Spinal cord (tissue), 10 donors: ENCODE measurements at places on chromosomes 5 and 9. TPM values are rescaled to one million over a fixed set of nuclear protein-coding genes. Genes with fewer than 3 reads are reported as not detected.

ADAMTS16 gene
- total RNA-seq, result 8.0 TPM

MPDZ gene
- 86.0 TPM for total RNA-seq

PCDHA9 gene
- 4.1 TPM for total RNA-seq

GLRA1 gene
- 5.1 TPM for total RNA-seq

ESM1 gene
- total RNA-seq, result 1.6 TPM

GABRA6 gene
- total RNA-seq, result 0.06 TPM

DNA sequence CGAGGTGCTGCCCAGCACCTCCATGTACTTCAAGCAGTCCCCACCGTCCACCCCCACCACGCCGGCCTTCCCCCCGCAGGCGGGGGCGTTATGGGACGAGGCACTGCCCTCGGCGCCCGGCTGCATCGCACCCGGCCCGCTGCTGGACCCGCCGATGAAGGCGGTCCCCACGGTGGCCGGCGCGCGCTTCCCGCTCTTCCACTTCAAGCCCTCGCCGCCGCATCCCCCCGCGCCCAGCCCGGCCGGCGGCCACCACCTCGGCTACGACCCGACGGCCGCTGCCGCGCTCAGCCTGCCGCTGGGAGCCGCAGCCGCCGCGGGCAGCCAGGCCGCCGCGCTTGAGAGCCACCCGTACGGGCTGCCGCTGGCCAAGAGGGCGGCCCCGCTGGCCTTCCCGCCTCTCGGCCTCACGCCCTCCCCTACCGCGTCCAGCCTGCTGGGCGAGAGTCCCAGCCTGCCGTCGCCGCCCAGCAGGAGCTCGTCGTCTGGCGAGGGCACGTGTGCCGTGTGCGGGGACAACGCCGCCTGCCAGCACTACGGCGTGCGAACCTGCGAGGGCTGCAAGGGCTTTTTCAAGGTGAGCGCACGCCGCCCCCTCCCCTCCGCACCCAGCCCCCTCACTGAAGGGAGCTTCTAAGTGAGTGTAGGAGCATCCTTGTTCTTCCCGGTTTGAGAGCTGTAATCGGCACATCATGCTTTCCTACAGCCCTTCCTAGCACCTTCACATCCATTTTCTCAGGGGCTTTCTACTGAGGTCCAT is 6.9 kb downstream of the NR4A3 start:
- peak; percentile 31 for DNase-seq

- no peak for DNase-seq
These were observed 15.1 kb downstream of the ADRB2 start for GRCh38 chr5:148841519-148841918.

DNA sequence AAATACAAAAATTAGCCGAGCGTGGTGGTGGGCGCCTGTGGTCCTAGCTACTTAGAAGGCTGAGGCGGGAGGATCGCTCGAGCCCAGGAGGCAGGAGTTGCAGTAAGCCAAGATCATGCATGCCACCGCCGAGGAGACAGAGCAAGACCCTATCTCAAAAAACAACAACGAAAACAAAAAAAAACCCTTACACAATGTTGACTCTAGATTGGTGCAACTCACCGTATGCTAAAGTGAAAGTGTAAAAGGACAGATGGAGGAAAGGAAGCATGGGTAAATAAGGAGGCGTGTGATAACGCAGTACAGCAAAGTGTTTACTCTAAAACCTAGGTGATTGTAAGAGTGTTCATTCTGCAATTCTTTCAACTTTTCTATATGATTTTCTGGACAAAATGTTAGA is 15.9 kb upstream of the RUFY1 start:
- no peak for DNase-seq

- DNase-seq, result no peak
These were observed 62.1 kb upstream of the FANCC start for GRCh38 chr9:95379630-95380029.

DNA sequence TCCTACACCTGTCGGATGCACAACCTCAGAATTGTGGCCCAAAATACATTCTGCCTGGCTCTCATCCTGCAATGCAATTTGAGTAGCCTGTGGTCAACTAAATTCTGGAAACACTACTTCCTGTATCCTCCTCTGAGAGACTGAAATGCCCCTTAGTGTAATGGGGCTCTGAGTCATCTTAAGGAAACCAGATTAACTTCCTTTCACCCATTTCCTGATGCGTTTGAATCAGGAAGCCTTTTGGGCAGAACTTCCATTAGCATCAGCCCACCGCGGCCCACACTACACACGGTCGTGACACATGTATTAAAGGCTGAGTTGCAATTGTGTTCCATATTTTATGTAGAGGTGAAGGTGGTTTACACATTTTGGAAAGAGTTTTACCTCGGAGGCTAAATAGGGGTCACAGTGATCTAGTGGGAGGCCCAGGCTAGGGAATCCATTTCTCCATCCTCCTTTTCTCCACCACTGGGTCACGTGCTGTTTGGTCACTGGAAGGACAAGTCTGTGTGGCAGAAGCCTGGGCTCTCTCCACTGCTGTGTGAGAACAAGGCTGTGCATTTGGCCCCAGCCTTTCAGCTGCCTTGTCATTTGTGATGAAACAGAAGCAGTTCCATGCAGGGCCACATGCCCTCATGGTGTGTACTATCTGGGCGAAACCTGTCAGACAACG is 55.9 kb downstream of the DAP start:
- DNase-seq, result no peak

DNA sequence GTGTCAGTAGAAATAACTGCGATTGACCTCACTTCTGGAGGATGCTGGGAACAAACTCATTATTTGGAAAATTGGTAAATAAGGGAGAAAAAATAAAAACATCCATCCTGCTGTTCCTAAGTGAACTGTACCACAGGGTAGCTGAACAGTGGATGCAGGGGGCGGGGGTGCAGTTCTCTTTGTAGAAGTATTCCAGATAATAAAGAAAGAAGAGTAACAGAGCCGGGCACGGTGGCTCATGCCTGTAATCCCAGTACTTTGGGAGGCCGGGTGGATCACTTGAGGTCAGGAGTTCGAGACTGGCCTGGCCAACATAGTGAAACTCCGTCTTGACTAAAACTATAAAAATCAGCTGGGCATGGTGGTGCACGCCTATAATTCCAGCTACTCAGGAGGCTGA is 132.1 kb downstream of the COL23A1 start:
- DNase-seq, result no peak

GRCh38 chr9:90632647-90633207 is 9.9 kb downstream of the DIRAS2 start:
- DNase-seq, result no peak

DNA sequence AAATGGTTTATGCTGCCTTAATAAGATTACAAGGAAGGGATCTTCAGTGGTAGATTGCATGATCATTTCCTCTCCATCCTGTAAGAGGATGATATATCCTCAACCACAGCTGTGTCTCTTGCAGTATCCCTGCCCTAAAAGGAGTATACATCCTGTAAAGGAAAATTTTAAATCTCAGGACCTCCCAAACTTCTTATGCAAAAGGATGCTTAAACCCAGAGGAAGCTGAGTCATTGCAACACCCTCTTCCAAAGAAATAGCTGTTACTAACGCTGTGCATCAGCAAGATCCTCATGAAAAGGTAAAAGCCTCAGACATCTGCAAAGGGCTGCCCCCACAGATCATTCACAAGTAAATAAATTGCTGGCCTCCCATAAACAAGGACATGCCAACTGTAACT is 599.0 kb downstream of the PRELID2 start:
- no peak for DNase-seq

DNA sequence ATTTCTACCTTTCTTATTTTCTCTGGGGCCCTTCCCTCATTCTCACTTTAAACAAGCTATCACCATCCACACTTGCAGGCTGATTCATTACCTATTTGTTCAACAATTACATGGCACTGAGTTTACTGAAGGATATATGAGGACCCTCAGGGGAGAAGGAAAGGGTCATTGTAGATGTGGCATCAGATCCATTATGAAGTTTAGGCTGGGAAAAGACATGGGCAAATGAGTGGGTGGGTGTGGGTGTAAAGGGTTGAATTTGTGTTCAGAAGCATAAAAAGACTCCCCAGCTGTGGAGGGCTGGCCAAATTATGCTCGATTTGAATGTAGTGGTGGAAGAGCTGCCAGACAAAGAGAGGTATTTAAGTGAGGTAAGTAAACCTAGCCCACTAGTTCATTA is 55.9 kb upstream of the MTAP start:
- DNase-seq, result no peak

GRCh38 chr5:176481711-176482110 is 33.5 kb downstream of the FAF2 start:
- DNase-seq, result no peak

- DNase-seq, result no peak
These were observed 251.6 kb downstream of the NTRK2 start for GRCh38 chr9:84921175-84921574.

- DNase-seq, result no peak
These were observed 8.3 kb downstream of the NOXA1 start for GRCh38 chr9:137431416-137431931.

DNA sequence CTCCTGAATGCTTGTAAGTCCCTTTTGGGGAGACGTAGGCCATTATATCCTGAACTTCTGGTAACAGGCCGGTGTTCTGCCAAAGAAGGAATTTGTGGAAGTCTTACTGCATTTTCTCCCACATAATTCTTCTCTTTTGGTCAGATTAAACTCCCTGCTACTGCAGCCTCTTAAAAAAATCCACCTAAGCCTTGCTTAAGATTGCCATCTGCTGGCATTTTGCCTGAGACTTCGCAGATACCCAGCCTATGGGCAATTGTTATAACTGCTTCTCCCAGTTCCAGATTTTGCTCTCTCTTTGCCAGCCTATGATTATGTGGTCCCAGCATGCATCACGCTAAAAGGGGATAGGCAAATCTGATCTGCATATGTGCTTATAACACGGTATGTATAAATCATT is 391.6 kb upstream of the CHD1 start:
- DNase-seq, result peak; percentile 66

GRCh38 chr5:152551061-152551460 is 146.0 kb upstream of the NMUR2 start:
- DNase-seq, result no peak

DNA sequence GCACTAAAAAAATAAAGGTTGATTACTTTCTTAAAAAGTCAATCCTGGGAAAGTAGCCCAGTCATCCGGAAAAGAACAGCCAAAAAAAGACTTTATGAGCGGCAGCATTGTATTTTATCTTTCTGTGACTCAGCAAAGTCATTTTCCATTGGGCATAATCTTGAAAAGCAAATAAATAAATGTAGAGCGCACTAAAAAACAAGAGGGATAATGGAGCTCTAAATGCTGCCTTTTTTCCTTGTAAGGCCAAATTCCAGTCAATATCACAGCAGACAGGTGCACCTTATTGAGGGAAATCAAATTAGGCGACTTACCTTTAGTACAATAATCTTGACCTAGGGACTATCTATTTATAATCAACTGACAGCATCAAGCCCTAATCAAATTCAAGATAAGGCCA is 266.8 kb downstream of the MTRR start:
- no peak for DNase-seq

GRCh38 chr9:33785914-33786313 is 9.4 kb upstream of the PRSS3 start:
- no peak for DNase-seq

DNA sequence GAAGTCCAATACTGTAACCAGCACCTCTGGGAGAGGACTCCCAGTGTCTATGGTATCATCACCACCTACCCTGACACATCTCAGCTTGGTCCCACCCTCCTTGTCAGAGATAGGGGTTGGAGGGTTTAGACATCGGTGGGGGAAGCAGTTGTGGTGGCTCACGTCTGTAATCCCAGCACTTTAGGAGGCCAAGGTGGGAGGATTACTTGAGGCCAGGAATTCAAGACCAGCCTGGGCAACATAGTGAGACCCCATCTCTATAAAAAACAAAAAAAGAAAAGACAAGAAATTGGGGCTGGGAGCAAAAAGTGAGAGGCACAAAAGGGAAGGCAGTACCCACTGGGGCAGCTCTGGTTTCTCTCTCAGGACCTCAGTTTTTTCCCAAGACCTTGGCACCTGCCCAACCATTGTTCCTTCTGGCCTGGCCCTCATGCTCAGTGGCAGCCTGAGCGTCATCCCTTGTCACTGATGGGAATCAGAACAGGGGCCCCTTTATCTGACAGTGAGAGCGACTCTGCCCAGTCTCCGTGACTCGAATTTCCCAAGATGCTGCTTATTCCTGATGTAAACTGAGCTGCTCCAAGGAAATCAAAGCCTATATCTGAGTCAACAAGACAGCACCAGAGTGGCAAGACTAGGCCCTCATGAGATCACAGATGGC is 80.5 kb upstream of the HSPA9 start:
- DNase-seq, result peak; percentile 73

DNA sequence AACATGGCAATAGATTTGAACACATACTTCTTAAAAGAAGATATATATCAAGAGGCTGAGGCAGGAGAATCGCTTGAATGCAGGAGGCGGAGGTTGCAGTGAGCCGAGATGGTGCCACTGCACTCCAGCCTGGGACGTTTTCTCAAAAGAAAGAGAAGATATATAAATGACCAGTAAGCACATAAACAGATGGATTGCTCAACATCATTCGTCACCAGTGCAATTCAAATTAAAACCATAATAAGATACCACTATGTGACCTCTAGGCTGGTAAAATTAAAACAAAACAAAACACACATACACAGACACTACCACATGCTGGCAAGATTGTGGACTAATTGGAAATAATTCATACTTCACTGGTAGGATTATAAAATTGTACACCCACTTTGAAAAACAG is 5.3 kb upstream of the TXN start:
- no peak for DNase-seq

- DNase-seq, result peak; percentile 63
These were observed 11.0 kb upstream of the INSYN2B start for GRCh38 chr5:169991115-169991869.

DNA sequence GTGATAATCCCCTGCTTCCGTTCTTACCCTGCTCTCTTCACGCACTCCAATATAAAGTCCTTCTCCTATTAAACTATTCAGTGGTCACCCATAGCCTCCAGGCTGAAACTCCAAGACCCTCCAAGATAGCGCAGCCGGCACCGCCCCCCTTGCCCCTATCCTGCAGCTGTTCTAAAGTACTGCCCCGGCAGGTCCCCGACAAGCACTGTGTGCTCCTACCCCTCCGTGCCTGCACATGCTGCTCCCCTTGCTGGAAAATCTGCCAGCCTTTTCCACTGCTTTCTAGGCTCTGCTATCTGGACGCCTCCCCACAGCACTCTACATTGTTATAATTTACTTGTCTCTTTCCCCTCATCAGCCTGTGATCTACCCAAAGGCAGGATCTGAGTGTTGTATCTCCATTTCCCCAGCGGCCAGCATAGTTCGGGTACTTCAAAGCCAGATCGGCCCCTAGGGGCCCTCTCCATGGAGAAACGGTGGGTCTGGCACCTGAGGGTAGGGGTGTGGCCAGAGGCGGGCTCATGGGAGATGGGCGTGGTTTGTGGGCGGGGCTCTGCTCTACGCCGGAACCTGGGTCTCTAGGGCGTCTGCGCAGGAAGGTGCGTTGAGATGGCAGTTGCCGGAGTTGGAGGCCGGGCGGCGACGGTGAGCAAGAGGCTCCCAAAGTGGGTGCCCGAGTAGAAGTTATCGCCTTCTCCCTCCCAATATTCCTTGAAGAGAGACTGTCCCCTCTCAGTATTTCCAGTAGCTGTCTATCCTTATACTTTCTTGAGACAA is 83.5 kb upstream of the RUSC2 start:
- DNase-seq, result no peak

GRCh38 chr9:87770616-87771315 is 44.8 kb downstream of the CTSL start:
- no peak for DNase-seq

- no peak for DNase-seq
These were observed 1.0 kb upstream of the GOLGA1 start for GRCh38 chr9:124941679-124942561.

GRCh38 chr9:90499761-90500160 is 142.9 kb downstream of the DIRAS2 start:
- no peak for DNase-seq
